ENCODE measurements at places on chromosomes 4 and X.

GRCh38 chr4:1582227-1582626 is 101.9 kb downstream of the FAM53A start:
- no peak for DNase-seq

- DNase-seq = no peak
Measured at GRCh38 chr4:159206427-159206871, 103.6 kb downstream of the RAPGEF2 start.

GRCh38 chr4:116092961-116093360 is 979.5 kb upstream of the NDST4 start:
- no peak for DNase-seq

- DNase-seq = no peak
Measured at GRCh38 chr4:125780164-125780563, 465.4 kb downstream of the FAT4 start.

DNA sequence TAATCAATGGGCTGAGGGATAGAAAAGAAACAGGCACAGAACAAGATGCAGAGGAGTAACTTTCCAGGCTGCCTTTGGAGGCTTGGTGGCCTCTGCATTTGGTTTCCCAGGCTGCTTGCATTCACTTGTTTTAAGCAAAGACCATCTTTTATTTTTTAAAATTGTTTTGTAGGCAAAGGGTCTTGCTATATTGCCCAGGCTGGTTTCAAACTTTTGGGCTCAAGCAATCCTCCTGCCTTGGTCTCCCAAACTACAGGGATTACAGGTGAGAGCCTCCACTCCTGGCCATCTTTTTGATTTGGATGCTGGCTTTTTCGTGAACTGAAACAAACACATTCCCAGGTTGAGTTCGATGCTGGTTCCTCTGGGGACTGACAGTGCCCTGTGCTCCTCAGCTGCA is 74.1 kb downstream of the SLC9A6 start:
- no peak for DNase-seq

DNA sequence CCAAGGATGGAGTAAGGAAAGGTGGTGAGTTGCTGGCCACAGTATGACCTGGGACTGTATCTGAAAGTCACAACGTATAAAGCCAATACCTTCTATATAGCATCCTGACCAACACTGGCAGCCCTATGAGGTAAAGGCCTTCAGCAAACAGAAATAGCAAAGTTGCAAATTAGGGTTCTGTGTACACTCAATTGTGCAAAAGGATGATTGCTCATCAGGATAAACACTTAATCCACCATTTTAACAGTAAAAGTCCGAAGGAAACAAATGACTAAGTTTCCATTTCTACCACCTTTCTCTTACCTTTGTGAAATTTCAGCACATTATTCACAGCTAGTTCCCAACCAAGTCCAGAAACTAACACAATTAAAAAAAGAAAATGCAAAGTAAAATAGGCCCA is 1.4 kb upstream of the FNIP2 start:
- DNase-seq = no peak

GRCh38 chr4:84792366-84793301 is 173.9 kb downstream of the WDFY3 start:
- DNase-seq = peak; percentile 35

- DNase-seq = no peak
Measured at GRCh38 chr4:28886934-28887333, 1833.2 kb upstream of the PCDH7 start.

DNA sequence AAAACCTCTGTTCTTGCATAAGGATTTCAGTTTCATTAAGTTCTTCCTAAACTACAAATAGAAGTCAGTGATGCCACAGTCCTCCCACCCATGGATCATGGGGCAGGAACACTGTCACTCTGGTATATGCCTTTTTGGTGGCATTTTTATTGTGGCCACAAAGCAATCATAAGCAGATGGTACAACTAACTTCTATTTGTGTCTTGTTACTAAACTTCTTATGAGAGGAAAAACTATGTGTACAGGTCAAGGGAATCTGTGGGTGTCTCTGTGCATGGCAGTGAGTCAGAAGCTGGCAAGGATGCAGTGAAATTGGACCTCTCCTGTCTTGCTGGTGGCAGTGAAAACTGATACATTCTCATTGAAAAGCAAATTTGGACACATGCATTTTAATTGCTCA is 245.0 kb upstream of the GPC4 start:
- DNase-seq = no peak

GRCh38 chrX:46698691-46699090 is 60.2 kb downstream of the SLC9A7 start:
- no peak for DNase-seq

DNA sequence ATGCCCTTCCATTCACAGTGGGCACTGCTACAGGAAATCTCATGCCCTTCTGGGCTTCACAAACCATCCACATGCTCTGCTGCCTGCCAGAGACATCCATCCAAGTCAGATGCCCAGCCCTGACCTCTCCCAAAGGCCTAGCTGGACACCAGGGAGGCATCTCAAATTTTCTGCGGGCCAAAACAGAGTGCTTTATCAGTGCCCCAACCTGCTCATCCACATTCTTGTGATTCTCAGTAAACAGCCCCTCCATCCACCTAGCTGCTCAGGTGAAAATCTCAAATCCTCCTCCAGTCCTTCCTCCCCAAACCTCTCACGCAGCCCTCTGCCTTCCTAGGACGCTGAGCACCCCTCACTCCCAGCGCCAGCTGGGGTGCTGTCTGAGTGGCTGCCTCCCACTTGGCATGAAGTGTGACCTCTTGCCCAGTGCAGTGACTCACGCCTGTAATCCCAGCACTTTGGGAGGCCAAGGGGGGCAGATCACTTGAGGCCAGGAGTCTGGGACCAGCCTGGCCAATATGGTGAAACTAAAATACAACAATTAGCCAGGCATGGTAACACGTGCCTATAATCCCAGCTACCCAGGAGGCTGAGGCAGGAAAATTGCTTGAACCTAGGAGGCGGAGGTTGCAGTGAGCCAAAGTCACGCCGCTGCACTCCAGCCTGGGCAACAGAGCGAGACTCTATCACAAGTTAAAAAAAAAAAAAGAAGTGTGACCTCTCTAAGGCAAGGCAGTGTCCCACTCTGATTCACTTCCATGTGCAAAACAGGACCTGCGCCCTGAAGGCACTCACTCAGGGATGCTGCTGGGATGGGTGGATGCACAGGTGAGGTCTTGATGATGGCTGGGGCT is 1.7 kb upstream of the AFAP1 start:
- DNase-seq = no peak

Data from AG09319 (cell line).